Stomach (tissue), 19 donors: ENCODE measurements at places on chromosomes 11 and 22. TPM values are rescaled to one million over a fixed set of nuclear protein-coding genes. Genes with fewer than 3 reads are reported as not detected.
A peak's percentile ranks its signal among the peaks of the same experiment; 100 is the strongest.

PDGFB gene
- total RNA-seq: 1.2 TPM

OLFML1 gene
- total RNA-seq: not detected

CSTPP1 gene
- total RNA-seq: 46.6 TPM

TRMT2A gene
- 100.0 TPM for total RNA-seq

SHISAL1 gene
- 5.8 TPM for total RNA-seq

DNA sequence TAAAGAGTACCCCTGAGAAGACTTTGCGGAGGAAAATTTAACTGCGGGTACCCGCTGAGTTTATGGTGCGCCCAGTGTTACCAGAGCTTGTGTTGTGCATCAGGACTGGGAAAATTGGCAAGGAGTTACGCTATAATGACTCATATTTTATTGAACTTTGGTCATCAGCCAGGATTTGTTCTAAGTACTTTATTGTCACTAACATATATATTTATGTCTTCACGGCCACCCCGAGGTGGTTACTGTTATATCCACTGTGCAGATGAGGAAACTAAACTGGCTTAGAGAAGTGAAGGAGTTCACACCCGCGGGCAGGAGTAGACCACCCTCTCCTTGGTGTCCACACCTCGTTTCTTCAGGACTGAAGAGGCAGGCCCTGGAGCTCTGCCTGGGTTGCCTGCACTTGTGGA is 667 bp downstream of the ACCS start:
- DNase-seq: no peak

DNA sequence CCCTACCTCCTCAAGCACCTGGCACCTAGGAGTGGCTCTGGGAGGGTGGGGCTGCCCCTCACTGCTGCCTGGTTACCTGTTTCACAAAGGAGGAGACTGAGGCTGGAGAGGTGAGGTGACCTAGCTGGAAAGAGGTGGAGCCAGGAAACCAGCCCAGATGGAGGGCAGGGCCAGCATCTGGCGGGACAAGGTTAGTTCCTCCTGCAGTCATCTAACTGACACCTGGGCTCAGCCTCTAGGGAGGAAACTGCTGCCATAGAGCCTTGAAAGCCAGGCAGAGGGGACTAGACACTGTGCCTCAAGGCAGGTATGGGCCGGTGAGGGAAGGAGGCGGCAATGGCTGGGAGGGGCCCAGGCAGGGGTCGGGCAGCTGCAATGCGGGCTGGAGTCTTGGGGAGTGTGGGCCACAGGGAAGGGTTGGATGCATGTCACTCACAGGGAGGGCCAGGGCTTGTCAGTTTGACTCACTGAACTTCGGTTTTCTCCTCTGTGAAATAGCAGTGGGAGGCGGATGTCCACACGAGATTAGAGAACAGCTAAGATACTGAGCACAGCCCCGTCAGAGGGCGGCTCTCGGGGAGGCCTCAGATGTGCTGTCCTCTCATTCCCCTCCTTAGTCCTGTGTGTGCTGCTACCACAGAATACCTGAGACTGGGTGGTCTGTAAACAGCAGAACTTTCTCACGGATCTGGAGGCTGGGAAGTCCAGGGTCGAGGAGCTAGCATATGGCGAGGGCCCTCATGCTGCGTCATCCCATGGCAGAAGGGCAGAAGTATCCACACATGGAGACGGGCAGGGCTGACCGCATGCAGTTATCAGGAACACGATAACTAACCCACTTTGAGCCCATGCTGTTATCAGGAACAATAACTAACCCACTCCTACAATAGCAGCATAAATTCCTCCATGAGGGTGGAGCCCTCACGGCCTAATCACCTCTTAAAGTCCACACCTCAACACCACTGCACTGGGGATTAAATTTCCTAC is 16.1 kb downstream of the MGAT3 start:
- DNase-seq: peak; percentile 86

DNA sequence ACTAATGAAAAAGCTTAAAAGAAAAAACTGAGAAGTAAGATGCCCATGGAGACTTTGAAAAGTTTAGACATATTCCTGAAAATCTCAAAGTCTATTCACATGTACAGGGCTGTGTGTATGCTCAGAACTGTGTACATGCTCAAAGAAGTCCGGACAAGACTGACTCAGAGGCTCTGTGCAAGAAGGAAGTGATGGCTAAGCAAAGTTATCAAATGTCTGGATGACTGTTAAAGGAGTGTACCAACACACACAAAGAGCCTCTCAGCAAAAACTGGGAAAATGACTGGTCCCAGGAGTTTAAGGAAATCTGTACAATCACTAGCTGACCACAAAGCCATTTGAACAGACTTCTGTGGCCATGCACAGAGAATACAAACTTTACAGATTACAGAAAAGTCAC is 33.1 kb upstream of the ARHGAP32 start:
- no peak for DNase-seq

DNA sequence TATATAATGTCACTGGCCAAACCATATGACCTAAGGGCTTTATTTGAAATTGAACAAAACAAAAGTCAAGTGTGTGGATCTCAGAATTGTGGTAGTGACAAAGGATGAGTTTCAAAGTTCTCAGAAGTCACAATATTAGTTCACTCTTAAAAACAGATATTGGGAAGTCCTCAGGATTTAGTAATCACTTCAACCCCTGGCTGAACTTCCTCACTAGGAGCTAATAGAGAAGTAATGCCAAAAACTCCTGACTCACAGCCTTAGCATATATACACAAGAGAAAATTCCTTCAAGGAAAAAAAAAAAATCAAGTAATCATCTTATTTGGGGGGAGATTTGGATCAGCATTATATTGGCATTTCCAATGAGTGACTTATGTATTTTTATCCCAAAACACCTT is 75.6 kb upstream of the APOA1 start:
- DNase-seq: no peak

GRCh38 chr11:36748836-36749235 is 150.8 kb upstream of the RAG2 start:
- DNase-seq: no peak

- no peak for DNase-seq
Observed at GRCh38 chr22:23698673-23699235, 7.9 kb downstream of the RGL4 start.

- DNase-seq: peak; percentile 85
Observed at GRCh38 chr11:64207256-64208085, 950 bp downstream of the FERMT3 start.

DNA sequence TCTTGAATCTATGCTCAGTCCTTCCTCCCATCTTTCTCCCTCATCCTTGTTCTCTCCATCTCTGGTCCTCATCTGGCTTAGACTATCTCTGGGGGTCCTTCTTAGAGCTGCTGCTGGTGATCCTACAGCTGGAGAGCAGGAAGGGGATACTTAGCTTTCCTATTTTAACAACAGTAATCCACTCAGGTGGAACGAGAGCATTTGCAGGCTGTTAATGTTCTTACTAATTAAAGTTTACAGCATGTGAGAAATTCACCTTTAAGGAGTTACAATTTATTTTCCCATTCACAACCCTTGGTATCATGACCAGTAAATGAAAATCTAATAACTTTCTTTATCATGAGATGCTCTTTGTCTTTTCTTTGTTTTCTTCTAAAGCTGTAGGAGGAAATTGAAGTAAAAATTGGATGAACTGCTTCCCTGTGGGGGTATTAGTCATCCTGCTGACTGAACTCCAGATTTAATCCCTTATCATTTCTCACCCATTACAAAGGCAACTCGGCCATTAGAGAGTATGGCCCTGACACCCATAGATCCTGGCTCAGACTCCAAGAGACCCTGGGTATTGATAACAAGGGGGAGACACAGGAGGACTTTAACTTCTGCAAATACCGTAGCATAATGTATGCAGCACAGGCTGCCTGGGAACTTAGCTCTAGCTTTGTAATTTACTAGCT is 37.6 kb upstream of the MTNR1B start:
- DNase-seq: peak; percentile 12

DNA sequence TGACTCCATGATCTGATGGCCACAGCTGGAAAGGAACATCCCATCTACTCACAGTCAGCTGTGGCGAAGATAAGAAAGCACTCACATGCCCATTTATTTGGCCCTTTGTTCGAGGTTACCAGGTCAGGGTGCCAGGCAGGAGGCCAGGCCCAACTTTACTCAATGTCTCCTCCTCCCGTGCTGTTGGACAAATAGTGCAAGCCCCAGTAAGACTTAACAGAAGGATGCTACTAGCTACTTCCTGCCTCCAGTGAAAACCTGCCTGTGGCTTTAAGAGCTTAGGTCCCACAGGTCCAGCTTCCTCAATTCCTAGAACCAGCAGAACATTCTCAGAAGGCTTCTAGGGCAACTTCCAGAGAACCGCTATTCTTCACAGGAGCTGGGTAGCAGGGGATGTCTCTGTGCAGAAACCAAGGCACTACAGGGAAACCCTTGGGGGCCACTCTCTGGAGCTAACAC is 12.9 kb upstream of the CRY2 start:
- DNase-seq: no peak

GRCh38 chr11:11057472-11057854 is 199.6 kb upstream of the ZBED5 start:
- DNase-seq: no peak

- no peak for DNase-seq
Observed at GRCh38 chr11:130064596-130064995, 5.1 kb upstream of the APLP2 start.

DNA sequence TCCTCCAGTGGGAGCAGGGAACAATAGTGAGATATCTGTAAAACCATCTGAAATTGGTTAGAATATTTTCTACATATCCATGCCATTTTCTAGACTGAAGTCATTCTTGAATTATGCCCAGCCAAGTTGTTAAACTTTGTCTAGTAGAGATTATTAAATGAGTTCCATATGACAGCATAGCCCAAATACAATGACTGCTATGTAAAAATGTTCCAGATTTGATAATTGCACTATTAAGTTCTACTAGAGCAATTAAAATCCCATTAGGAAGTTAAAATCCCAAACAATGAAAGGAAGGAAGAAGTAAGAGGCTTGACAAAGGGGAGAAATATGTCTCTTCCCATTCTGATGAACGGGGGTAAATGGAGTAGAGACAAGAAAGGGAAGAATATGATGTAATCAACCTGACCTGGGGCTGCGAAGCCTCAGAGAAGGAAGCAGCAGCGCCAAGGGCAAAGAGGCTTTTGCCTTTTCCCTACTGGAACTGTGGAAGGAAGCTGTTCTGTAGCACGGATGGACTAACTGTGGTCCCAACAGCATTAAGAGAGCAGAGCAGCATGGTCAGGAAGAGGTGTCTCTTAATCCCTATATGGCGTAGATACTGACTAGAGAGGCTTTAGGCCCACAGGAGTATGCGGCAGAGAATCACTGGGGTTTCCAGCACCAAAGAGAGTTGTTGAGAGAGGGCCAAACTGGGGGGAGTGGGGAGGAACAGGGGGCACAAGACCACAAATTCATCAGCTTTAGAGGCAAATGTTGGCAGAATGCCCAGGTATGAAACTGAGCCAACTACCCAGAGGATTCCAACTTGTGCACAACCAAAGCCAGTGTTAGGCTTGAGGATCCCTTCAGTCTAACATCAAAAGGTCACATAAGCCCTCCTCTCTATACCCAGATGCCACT is 26.7 kb downstream of the RRP8 start:
- peak; percentile 88 for DNase-seq

DNA sequence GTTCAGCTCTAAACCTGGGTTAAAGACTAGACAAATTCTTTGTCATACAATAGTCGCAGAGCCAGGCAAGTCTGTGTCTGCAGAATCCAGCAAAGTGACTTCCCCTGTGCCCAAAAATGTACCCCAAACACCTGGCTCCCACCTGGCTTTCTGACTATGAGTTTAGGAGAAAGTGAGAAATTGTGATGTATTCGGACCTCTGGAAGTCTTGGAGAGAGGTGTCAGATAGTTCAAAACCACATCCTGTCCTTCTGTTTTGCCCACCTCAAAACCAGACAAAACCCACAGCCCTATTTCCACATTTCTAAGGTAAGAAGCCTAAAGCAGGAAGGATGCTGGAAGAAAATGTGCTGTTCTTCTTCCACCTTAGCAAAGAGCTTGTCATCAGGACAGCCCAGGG is 63.8 kb upstream of the CLMP start:
- DNase-seq: no peak

DNA sequence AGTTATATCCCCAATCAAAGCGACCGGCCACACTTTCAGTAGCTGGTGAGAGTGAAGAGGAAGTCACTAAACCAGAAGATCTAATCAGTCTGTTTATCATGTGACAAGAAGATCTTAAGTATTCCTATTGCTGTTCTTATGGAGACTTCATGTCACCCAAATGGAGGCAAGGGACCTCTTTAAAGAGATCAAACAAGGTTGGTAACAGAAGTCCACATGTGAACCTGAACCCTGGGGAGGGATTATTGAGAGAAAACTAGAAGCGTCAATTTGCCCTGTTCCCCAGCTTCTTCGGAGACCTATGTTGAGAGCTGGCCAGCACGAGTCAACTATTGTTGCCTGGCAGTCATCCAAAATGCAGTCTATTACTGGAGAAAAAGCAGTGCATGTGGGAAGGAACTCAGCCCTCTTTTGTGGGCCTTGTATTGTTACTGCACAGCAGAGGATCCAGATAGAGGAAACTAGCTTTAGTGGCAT is 76.9 kb upstream of the CTSC start:
- peak; percentile 87 for DNase-seq

- DNase-seq: peak; percentile 59
Observed at GRCh38 chr11:3159296-3160190, 5.6 kb downstream of the OSBPL5 start.

DNA sequence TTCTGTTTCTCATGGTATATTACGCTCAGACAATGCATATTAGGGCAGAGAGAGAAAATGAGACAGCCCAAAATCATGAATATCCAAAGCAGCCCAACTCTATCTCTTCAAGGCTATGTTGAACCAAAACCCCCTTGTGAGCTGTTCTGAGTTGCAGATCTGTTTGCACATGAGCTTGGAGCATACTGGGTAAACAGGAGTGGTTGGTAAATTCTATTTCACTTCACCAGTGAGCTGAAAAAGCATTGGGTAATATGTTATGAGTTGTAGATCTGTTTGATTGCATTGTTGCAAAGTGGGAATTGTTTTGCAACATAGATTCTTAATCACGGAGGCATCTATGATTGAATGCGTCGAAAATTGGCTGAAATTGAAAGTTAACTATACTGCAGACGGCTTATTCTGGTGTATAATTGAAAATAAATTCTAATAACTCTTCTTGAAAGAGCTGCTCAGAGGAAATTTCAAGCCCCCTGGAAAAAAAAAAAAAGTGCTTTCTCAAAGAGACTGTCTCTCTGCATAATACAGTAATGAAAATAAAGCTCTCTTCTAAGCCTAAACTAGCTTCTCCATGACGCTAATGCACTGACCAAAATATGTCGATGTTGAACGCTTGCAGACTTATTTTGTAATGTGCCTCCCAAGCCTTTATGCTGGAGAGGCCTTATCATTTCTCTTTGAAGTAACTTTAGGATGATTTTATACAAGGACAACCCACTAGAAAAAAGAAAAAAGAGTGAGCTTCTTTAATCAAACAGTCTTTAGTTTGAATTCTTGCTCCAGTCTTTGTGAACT is 263.7 kb downstream of the NTM start:
- no peak for DNase-seq

DNA sequence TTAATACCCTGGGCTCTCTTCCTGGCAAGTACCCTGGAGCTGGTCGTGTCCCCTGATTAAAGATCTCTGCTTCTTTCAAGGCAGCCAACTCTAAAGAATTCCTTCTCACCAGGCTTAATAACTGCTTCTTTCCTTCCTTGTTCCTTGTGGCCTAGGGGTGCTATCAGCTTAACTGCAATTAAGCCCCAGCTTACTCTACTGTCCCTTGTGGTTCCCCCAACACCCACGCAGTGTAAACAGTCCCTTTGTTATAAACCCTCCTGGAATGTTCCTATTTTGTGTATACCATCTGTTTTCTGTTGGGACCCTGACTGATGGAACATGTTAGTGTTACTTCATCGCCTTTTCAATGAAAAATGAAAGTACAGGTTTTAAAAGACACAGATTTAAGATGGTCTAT is 126.4 kb upstream of the KIRREL3 start:
- no peak for DNase-seq

- no peak for DNase-seq
Observed at GRCh38 chr11:121469910-121470309, 17.1 kb upstream of the SORL1-AS1 start.
